Large intestine (tissue), 12 donors: ENCODE measurements at places on chromosomes 6 and 20.

- no peak for DNase-seq
- no peak overlapping the region for H3K4me3 ChIP-seq
- peaks cover 12% of the 10 kb centered on the region for H3K4me1 ChIP-seq
- H3K27ac ChIP-seq: no peak overlapping the region
- no peaks in the 10 kb centered on the region for H3K36me3 ChIP-seq
These were observed 24.5 kb upstream of the TAF8 start for GRCh38 chr6:42025845-42026243.

GRCh38 chr20:23187751-23188150, 101.6 kb upstream of the CD93 start:
- H3K4me1 ChIP-seq: no peaks in the 10 kb centered on the region
- no peaks in the 10 kb centered on the region for H3K27me3 ChIP-seq
- no peak overlapping the region for H3K27ac ChIP-seq
- no peaks in the 10 kb centered on the region for H3K36me3 ChIP-seq

DNA sequence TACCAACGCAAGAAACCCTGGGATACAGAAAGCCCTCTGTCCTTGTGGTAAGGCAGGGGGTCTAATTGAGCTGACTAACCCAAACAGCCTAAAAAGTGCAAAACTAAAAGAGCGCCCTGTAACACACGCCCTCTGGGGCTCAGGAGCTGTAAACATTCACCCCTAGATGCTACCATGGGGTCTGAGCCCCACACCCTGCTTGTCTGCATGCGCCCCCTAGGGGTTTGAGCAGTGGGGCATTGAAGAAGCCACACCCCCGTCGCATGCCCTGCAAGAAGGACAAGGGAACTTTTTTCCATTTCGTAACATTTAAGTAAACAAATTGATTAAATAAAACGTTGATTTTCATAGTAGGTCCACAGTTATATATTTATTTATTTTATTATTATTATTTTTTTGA, 616.9 kb upstream of the MAN1A1 start:
- no peaks in the 10 kb centered on the region for H3K36me3 ChIP-seq
- H3K27ac ChIP-seq: no peak overlapping the region
- H3K4me1 ChIP-seq: no peaks in the 10 kb centered on the region
- H3K4me3 ChIP-seq: no peak overlapping the region
- DNase-seq: no peak

DNA sequence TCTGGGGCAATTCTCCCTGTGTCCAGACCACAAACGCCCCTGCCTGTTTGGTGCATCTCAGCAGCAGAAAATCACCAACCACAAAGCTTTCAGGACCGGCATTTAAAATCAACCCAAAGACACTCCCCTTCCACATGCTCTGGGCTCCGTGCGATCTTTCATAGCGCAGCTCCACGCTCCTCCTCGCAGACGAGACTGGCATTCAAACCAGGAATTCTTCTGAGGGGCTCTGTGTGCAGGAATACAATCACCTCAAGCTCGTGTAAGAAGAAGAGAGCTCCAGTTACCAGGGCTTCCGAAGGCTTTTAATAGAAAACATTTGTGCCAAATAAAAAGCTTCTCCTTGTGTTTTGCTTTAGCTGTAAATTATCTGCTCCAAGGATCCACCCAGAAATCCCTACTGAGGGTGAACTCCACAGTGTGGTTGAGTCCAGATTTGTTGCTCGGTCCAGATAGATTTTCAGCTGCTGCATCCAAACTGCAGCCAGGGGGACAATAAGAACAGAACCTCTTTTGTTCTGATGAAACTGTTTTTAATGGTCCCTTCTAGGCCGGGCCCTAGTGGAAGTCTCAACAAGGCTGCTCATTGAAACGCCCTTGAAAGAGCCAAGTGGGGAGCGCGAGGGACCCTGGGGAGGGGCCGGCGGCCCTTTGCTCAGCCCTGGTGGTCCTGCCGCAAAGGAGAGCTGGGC, 16.4 kb upstream of the BMP7 start:
- H3K4me1 ChIP-seq: no peaks in the 10 kb centered on the region
- no peaks in the 10 kb centered on the region for H3K36me3 ChIP-seq
- no peak overlapping the region for H3K4me3 ChIP-seq
- no peak for DNase-seq
- no peak overlapping the region for H3K27ac ChIP-seq

DNA sequence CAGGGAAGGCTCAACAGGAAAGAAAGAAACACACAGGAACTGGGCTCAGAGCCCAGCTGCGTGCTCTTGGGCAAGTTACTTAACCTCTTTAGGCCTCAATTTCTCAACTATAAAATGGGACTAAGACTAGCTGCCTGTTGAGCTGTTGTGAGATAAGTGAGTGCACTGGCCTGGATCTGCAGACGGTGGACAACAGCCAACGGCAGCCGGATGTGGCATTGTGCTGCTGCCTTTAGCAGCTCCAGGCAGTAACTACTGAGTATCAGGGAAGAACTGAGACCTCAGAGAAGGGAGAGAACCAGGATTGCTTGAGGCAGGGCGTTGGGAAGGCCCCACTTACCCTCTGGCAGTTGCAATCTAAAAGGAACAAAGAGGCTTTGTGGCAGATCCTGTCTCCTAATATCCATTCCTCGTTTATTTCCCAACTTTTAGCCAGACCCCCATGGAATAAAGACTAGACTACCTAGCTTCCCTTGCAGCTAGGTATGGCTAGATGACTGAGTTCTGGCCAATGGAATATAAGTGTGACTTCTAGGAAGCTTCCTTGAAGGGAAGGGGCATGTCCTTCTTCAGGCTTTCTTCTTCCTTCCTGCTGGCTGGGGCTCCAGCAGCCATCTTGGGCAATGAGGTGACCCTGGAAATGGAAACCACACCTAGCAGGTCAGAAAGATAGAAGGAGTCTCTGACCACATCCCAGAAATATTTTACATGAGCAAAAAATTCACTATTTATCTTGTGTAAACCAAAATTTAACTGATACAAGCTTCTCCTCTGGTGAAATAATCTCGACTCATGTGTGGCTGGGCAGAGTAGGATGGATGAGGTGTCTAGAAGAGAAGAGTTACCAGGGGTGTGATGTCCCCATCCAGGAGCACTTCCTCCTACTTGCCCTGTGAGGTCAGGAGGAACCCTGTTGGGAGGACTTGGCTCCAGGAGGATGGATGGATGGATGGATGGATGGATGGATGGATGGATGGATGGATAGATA, 67.6 kb downstream of the MRPL14 start:
- no peak overlapping the region for H3K4me3 ChIP-seq
- no peaks in the 10 kb centered on the region for H3K36me3 ChIP-seq
- no peak for DNase-seq
- no peaks in the 10 kb centered on the region for H3K27me3 ChIP-seq
